ENCODE measurements at places on chromosomes 4 and X. TPM values are rescaled to one million over a fixed set of nuclear protein-coding genes. Genes with fewer than 3 reads are reported as not detected.

LEF1 gene
- polyA plus RNA-seq = 6.8 TPM

- DNase-seq = no peak
These were observed 45.0 kb upstream of the CCDC149 start for GRCh38 chr4:24957886-24958285.

- DNase-seq = no peak
These were observed 100.8 kb downstream of the DOCK11 start for GRCh38 chrX:118596390-118596789.

DNA sequence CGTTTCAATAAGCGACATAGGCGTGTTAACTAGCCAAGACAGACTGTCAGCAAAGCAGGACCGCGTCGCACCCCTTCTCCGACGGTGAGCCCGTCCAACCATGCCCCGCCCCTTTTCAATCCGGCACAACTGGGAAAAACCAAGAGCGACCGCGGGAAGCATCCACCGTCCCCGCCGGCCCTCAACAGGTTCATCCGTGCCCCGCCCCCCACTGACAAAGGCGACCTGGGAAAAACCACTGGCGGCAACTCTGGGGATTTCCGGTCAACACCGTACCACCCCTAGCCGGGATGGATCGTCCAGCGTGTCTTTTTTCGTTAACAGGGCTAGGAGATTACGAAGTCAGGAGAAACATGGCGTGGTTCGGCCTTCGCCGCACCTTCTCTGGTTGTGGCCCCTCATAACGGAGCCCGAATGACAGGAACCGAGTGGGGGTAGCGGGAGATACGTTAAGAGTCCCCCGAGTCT is 377 bp downstream of the TIMM17B start:
- DNase-seq = peak; percentile 80

GRCh38 chrX:38108364-38108763 is 102.0 kb downstream of the SYTL5 start:
- DNase-seq = no peak

All from brain (organoid and tissue), 16 donors.